ENCODE measurements at places on chromosomes 11 and 22. TPM values are rescaled to one million over a fixed set of nuclear protein-coding genes. Genes with fewer than 3 reads are reported as not detected.

DNA sequence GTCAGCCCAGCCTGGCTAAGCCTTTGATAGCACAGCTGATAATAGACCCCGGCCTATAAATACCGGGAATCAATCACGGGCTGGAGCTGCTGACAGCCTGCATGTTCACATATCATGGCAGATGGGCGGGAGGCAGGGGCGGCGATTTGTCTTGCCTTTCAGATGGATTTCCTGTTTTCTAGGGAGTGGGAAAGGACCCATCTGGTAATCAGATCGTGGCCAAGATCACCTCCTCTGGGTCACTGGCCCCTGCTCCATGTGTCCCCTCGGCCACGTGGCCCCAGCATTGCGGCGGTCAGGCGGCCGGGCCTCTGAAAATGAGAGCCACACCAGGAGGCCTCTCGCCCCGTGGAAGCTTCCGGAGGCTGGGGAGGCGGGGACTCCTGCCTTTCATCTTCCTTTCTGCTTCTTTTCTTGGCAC is 36.6 kb downstream of the SMIM38 start:
- no peak for DNase-seq

- DNase-seq, result no peak
Measured at GRCh38 chr11:116065986-116066385, 561.8 kb upstream of the CADM1 start.

DNA sequence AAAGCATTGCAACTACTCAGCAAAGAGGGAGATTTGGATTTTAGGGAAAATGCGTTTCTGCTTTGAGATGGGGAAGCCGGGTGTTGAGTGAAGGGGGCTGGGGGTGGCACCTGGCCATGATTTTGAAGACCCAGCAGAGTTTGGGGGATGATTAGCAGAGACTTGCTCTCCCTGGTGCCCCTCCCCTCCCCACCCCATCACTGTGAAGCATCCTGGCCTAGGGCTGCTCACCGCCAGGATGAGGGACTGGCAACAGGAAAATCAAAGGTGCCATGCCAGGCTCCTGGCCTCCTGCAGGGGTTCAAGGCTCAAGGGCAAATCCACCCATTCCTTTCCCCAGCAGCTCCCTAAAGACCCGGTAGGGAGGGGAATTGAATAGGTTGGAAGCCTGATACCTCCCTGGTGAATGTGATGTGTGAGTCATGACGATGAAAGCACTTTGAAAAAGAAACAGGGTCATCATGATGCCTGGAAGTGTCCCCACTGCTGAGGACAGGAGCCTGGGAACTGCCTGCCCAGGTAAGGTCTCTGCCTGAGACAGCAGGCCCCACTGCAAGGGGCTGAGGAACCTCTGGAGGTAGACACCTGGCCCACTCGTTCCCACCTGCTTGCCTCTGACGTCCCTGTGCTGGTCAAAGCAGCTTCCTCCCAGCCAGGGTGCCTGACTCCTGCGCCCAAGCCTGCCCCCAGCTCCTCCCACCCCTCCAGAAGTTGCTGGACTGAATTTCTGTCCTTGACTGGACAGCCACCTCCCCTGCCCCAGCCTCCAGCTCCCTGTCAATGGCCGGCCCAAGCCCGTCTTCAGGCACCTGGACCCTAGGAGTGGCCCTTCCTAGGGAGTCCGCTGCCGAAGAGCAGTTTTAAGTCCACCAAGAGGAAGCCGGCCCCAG is 1.7 kb downstream of the CHST1 start:
- DNase-seq, result no peak

GRCh38 chr22:20156611-20157429 is 6.0 kb upstream of the CCDC188 start:
- peak; percentile 90 for DNase-seq

DNA sequence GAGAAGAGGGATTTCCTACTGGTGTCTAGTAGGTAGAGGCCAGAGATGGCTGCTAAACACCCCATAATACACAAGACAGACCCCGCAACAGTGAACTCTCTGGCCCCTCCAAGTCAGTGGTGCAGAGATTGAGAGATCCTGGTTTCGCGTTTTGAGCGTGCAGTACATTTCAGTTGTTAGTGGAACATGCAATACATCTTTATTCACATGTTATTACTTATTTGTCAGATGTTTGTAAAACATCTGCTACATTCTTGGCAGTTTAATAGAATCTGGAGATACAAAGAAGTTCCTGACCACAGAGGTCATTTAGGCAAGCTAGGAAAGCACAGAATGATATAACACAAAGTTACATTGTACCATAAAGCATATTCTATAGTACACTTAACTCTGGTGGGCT is 41.5 kb downstream of the ST3GAL4 start:
- no peak for DNase-seq

- DNase-seq, result no peak
Measured at GRCh38 chr11:90594658-90595057, 371.8 kb upstream of the CHORDC1 start.

DNA sequence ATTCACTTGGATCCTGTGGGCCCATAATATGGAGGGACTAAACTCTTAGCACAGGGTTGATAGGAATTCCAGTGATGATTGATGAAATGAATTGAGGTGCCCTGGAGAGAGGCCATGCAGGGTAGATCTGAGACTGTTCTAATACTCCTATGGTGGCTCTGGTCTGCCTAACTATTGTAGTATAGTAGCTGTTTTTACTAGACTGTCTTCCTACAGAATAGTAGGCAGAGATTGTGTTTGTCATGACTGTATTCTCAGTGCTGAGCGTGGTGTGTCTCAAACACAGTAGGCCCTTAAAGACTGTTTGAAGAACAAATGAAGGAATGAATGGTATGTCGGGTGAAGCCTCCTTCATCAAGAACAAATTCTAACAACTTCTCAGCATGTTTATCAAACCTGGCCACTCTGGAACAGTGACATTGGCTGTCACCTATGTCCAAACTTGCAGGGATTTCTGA is 107.0 kb upstream of the SESN3 start:
- no peak for DNase-seq

DDTL gene
- total RNA-seq, result 1.6 TPM

CEP57 gene
- 27.9 TPM for total RNA-seq

All from pancreas (tissue), 10 donors.